ENCODE measurements at places on chromosomes 13 and 19.

DNA sequence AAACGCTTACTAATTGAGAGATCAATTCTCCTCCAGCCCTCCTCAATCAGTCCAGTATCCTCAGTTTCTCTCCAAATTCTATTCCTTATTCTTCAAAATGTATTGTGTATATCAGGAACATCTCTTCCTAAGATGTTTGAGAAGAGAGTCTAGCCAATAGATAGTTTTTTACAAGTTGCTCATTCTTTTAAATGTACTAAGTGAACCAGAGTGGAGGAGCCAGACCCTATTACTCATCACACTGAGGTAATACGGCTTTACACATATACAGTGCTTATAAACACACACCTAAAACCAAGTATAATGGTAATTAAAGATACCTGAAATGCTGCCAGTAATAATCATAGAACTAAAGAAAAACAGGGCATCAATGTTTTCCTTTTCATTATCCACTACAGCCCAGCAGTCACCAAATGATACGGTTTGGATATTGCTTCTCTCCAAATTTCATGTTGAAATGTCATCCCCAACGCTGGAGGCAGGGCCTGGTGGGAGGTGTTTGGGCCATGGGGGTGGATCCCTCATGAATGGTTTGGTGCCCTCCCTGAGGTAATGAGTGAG, 45.2 kb upstream of the HMGB1 start:
- no peak for DNase-seq

- no peak for DNase-seq
Measured at GRCh38 chr13:78228211-78228610, 309.6 kb upstream of the EDNRB start.

GRCh38 chr13:20901668-20902437, 693 bp downstream of the XPO4 start:
- DNase-seq, result peak; percentile 86

GRCh38 chr13:65937251-65937650, 1292.9 kb downstream of the PCDH9 start:
- no peak for DNase-seq

- no peak for DNase-seq
Measured at GRCh38 chr19:5155586-5156210, 184.9 kb downstream of the PTPRS start.

- DNase-seq, result no peak
Measured at GRCh38 chr19:53771144-53771543, 53.0 kb downstream of the NLRP12 start.

- DNase-seq, result no peak
Measured at GRCh38 chr19:57818378-57818777, 3.7 kb upstream of the ZNF552 start.

DNA sequence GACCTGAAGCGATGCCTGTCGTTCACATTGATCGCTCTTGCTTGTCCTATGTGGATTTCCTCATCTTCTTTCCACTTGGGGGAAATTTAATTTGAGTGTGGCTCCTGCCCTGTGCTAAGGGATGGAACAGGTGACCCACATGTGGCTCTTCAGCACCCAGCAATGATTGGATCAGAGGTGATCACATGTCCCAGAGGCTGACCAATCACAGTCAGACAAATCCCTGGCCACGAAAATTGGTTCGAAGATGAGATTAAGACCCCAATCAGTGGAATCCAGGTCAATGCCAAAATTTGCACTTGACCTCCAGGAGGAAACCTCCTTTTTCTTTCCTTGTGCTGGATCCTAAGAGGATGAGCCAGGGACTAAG, 23.7 kb downstream of the AMER2 start:
- DNase-seq, result no peak

- no peak for DNase-seq
Measured at GRCh38 chr13:107665926-107666458, 549.3 kb downstream of the LIG4 start.

DNA sequence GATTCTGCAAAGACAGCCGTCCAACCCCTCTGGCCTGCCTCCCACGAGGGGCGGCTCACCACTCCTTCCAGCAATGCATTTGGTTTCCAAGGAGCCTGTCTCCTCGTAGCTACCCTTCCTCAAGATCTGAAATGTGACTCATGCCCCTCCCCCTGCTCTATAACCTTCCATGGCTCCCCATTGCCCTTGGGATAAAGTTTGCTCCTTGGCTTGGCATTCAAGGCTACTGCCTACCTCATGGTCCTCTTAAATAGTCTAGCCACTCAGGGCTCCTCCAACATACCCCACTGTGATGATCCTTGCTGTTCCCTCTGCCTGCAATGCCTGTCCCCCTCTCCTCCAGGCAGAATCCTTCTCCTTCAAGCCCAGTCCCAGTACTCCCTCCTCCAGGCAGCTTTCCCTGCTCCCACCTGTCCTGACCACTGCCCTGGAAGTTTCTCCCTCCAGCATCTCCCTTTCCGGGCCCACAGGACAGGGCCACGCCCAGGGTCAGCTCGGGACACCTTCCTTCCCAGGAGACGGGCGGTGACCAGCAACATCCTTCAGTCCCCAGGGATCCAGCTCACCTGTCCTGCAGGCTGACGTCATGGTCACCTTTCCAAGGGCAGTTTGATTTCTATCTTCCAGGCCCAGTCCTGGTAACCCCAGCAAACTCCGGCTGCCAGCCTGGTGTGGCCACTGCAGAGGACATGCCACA, 19.2 kb upstream of the SEMA6B start:
- DNase-seq, result no peak

DNA sequence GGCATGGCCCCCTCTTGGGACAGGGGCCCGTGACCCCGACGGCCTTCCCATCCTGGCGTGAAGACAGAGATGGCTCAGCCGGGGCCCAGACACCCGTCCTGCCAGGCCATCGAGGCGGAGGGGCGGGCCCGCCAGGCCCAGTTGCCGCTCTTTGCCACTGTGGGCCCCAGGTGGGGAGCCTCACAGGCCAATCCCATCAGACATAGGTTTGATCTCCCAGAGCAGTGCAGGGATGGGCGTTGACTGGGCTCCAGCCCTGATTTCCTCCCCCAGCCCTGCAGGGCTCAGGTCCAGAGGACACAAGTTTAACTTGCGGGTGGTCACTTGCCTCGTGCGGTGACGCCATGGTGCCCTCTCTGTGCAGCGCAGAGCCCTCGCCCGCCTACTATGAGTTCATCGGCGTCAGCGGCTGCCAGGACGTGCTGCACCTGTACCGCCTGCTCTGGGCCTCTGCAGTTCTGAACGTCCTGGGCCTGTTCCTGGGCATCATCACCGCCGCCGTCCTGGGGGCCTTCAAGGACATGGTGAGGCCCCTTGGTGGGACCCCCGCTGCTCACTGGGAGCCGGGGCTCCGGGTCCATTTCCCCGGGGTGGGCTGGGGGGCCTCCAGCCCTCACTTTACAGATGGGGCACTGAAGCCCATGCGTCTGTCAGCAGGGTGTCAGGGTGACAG, 42.4 kb downstream of the TMEM255B start:
- DNase-seq, result no peak

GRCh38 chr19:5107432-5108122, 138.7 kb downstream of the KDM4B start:
- no peak for DNase-seq

GRCh38 chr19:49718511-49718910, 27.6 kb downstream of the CPT1C start:
- DNase-seq, result no peak

- no peak for DNase-seq
Measured at GRCh38 chr13:22700246-22700887, 480.4 kb upstream of the SGCG start.

DNA sequence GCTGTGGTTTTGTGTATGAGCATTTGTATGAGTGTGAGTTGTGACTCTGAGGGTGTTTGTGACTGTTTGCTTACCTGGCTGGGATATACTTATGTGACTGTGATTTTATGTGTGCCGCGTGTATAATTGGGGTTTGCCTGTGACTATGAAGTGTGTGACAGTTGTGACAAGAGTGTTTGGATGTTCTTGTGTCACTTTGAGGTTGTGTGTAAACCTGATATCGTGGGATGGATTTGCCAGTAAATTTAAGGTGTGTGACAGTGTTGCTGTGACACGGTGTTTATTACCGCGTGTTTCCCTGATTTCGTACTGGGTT, 442 bp downstream of the ZNF420 start:
- peak; percentile 7 for DNase-seq

DNA sequence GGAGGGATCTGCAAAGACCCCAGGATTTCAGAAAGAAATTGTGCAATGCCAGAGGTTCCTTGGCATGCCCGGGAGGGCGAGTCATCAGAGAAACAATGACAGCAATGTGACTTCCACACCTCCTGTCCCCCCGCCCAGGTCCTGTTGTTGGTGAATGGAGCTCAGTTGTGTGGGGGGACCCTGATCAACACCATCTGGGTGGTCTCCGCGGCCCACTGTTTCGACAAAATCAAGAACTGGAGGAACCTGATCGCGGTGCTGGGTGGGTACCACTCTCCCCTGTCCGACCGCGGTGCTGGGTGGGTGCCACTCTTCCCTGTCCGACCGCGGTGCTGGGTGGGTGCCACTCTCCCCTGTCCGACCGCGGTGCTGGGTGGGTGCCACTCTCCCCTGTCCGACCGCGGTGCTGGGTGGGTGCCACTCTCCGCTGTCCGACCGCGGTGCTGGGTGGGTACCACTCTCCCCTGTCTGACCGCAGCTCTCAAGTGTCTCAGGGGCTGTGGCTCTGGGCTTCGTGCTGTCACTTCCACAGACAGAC, 5.2 kb upstream of the F10 start:
- DNase-seq, result no peak

DNA sequence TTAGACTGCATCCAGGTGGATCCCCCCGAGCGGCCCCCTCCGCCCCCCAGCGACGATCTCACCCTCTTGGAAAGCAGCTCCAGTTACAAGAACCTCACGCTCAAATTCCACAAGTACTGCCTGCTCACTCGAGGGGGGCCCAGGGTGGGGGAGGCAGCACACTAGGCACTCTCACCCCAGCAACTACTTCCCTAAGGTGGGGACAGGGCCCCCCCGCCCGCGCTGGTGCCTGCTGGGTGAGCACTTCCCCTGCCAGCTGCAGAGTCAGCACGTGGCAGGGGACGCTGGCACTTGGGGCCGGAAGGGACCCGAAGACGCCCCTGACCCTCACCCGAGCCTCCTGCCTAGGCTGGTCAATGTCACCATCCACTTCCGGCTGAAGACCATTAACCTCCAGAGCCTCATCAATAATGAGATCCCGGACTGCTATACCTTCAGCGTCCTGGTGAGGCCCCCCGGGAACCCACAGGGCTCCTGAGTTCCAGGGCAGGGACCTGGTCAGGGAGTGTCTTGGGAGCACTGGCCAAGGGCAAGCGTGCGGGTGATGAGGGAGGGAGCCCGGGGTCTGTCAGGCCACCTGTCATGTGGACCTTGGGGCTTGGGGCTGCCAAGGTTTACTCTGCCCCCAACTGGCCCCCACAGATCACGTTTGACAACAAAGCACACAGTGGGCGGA, 5.2 kb downstream of the MCOLN1 start:
- DNase-seq, result no peak

- no peak for DNase-seq
Measured at GRCh38 chr13:44218501-44219240, 155.0 kb upstream of the SERP2 start.

GRCh38 chr19:49749055-49749716, 13.9 kb downstream of the TSKS start:
- no peak for DNase-seq

DNA sequence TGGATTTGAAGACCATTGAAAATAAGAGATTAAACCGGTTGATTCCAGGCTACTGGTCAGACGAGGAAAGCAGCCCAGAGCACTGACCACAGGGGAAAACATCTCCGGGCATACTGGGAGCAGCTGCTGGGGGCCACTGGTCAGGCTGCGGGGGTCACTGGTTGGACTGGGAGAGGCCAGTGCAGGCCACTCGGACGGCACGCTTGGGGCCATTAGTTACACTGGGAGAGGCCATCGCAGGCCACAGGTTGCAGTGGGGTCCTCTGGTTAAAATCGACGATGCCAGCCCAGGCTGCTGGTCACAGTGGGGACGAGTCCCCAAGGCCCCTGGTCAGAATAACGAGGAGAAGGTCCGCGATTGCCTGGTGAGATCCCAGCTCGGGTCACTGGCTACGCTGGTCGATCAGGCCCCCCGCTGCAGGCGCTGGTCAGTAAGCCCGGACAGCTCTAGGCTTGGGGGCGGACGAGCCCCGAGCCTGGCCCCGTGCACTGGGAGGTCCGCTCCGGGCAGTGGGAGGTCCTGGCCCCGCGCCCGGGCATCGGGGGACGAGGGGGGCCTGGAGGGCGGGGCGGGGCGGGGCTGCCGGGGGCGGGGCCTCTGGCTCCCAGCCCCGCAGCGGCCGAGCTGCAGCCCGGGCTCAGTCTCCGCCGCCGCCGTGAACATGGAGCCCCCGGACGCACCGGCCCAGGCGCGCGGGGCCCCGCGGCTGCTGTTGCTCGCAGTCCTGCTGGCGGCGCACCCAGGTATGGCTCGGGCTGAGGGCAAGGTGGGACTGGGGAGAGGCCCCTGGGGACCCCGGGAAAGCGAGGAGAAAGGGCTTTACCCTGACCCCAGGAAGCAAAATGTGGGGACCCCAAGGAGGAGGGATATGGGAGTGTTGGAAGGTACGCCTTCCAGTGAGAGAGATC, at the start of gene BCAM:
BCAM (plus strand) TSS at position 641 of the 909 bp plus-strand sequence; CDS start at position 663, 22 bp downstream.
- no peak for DNase-seq

- peak; percentile 12 for DNase-seq
Measured at GRCh38 chr19:46015687-46016425, 7.0 kb downstream of the PGLYRP1 start.

All from NB4 (cell line).